ENCODE measurements at places on chromosomes 1 and 21. TPM values are rescaled to one million over a fixed set of nuclear protein-coding genes. Genes with fewer than 3 reads are reported as not detected.

PPP1R8 gene
- total RNA-seq: 42.6 TPM

CSTB gene
- total RNA-seq: 7.9 TPM

GRCh38 chr1:196651637-196652215 is at the start of gene CFH:
Gene CFH, plus strand, starts transcription at chr1:196652043. Its CDS starts 75 bp downstream, at chr1:196652118.
- no peak for DNase-seq

DNA sequence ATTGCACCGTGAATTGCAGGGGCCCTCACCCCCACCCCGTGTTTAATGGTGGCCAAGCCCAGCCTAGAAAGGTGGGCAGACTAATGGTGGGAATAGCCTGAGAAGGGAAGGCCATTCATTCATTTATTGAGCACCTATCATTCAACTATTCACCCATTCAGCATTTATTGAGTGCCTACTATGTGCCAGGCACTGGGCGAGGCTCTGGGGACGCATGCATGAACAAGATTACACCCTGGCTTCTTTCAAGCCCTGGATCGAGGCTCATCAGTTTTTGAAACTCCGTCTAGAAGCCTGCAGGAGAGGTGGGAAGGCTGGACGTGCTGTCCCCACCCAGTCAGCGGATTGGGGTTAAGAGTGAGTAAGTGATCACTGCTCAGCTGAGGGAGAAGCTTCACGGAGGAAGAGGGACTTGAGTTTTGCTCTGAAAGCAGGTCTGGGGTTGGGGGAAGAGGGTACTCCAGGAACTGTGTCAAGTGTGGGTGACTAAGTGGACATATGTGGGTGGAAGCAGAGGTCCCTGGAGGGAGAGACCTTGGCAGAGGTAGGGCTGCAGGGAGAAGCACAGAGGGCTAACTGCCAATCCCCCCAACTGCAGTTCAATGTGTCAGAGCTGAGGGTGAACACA is 35.6 kb downstream of the MEF2D start:
- no peak for DNase-seq

DNA sequence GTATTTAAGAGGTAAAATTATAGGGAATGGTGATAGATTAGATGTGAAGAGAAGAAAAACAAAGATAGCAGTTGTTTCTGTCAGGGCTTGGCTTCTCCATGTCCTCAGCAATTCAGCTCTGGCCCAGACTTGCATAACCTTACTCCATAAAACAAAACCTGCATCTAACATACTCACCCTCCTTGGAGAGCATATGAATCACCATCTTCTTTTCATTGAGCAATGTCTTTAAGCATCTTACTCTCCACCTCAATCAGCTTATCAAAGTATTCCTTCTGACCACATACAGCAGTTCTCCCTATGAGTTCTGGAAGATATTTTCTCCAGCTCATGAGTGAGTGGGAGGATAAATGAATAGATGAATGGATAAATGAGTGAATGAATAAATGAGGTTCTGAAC is 49.0 kb downstream of the RAB3B start:
- no peak for DNase-seq

- no peak for DNase-seq
Measured at GRCh38 chr1:198123133-198123532, 33.7 kb upstream of the NEK7 start.

DNA sequence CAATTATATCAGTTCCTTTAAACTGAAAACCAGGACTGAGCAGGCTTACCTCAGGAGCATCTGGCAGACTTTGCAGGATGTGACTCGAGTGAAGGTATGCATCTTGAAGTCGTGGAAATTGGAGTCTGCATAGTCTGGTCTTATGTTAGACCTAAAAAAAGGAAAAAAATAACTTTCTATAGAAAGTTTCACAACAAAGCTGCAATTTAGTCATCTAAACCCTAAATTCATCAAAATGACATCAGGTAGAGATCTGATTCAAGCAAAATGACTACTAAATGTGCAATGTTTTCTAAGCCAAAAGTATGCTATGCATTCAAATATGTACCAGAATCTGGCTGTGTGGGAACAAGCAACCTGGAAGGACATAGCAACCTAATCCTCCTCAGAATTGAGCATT is 260.1 kb downstream of the VAV3 start:
- DNase-seq: no peak

NKAIN1 gene
- not detected for total RNA-seq

- DNase-seq: no peak
Measured at GRCh38 chr1:217137210-217137881, 414.1 kb upstream of the ESRRG start.

GRCh38 chr1:7669559-7670311 is 101.4 kb upstream of the VAMP3 start:
- DNase-seq: peak; percentile 29

LIPI gene
- not detected for total RNA-seq

KRTAP19-5 gene
- total RNA-seq: not detected

GRCh38 chr1:12714710-12715475 is 1.0 kb upstream of the AADACL3 start:
- DNase-seq: no peak

HPCAL4 gene
- not detected for total RNA-seq

ANKRD65 gene
- 10.4 TPM for total RNA-seq

- no peak for DNase-seq
Measured at GRCh38 chr1:171794085-171794484, 12.6 kb downstream of the METTL13 start.
